ENCODE measurements at places on chromosomes 2 and 18. TPM values are rescaled to one million over a fixed set of nuclear protein-coding genes. Genes with fewer than 3 reads are reported as not detected.

Gene IL18R1
- total RNA-seq, result 2.1 TPM

Gene UGT1A8
- total RNA-seq, result not detected

Gene ST6GAL2
- total RNA-seq, result 0.08 TPM

Gene CCBE1
- total RNA-seq, result 9.2 TPM

Gene NYAP2
- not detected for total RNA-seq

Gene AGBL5
- total RNA-seq, result 21.5 TPM

Gene PRR30
- not detected for total RNA-seq

Gene AKAIN1
- total RNA-seq, result not detected

Gene RGPD4
- total RNA-seq, result not detected

Gene SPDYA
- total RNA-seq, result not detected
